Endothelial cell of coronary artery (primary cell): ENCODE measurements at places on chromosomes 16 and 17. TPM values are rescaled to one million over a fixed set of nuclear protein-coding genes. Genes with fewer than 3 reads are reported as not detected.

The KCNH6 gene
- total RNA-seq, result not detected in 2 replicates

The RANBP10 gene
- 4.6 and 5.6 TPM in 2 replicates for total RNA-seq

The TNFRSF17 gene
- total RNA-seq, result not detected in 2 replicates

The FKBP10 gene
- total RNA-seq, result 103 and 201 TPM in 2 replicates

The ASPA gene
- total RNA-seq, result 0.09 TPM in 1 of 2 replicates, not detected in the other

The POLR3K gene
- 7.0 and 10.3 TPM in 2 replicates for total RNA-seq

The SCRN2 gene
- total RNA-seq, result 20.7 and 27.9 TPM in 2 replicates

The TEPSIN gene
- total RNA-seq, result 10.2 and 17.9 TPM in 2 replicates

The CX3CL1 gene
- total RNA-seq, result 2.2 and 5.8 TPM in 2 replicates

The CNGB1 gene
- under 0.01 TPM in 1 of 2 replicates, not detected in the other for total RNA-seq

The ANKRD11 gene
- total RNA-seq, result 52.0 and 88.8 TPM in 2 replicates

The FBXW10 gene
- under 0.01 TPM in 1 of 2 replicates, not detected in the other for total RNA-seq

The PIK3R5 gene
- 0.09 TPM in 1 of 2 replicates, not detected in the other for total RNA-seq

The KRT12 gene
- total RNA-seq, result not detected in 2 replicates

The PDILT gene
- total RNA-seq, result not detected in 2 replicates

The MIF4GD gene
- total RNA-seq, result 7.6 and 9.5 TPM in 2 replicates

The TBC1D3E gene
- not detected in 2 replicates for total RNA-seq

The RPGRIP1L gene
- total RNA-seq, result 7.9 and 8.5 TPM in 2 replicates

The NLRC3 gene
- 0.66 and 1.9 TPM in 2 replicates for total RNA-seq

The TEX14 gene
- total RNA-seq, result under 0.01 and 0.19 TPM in 2 replicates

The MYH3 gene
- total RNA-seq, result 0.38 and 0.45 TPM in 2 replicates

The OMG gene
- 0.09 TPM in 1 of 2 replicates, not detected in the other for total RNA-seq

The ZNF267 gene
- 21.8 and 23.2 TPM in 2 replicates for total RNA-seq

The STARD3 gene
- total RNA-seq, result 20.1 and 26.4 TPM in 2 replicates

The FA2H gene
- not detected in 2 replicates for total RNA-seq

The CES5A gene
- total RNA-seq, result not detected in 2 replicates

The TIMP2 gene
- 31.5 and 56.5 TPM in 2 replicates for total RNA-seq

The TMEM204 gene
- total RNA-seq, result 19.4 and 26.6 TPM in 2 replicates

The TAC4 gene
- total RNA-seq, result not detected in 2 replicates

The NPIPB6 gene
- total RNA-seq, result 0.38 TPM in 1 of 2 replicates, not detected in the other

The ACSF2 gene
- total RNA-seq, result 13.8 and 17.3 TPM in 2 replicates

The NAGS gene
- 1.3 and 6.4 TPM in 2 replicates for total RNA-seq

The NRN1L gene
- not detected in 2 replicates for total RNA-seq

The AGRP gene
- total RNA-seq, result not detected in 2 replicates

The ABCA6 gene
- 11.1 and 33.5 TPM in 2 replicates for total RNA-seq

The C17orf67 gene
- 1.0 and 1.2 TPM in 2 replicates for total RNA-seq

The DHRS7C gene
- total RNA-seq, result not detected in 2 replicates

The DPEP3 gene
- not detected in 2 replicates for total RNA-seq

The SOCS1 gene
- total RNA-seq, result 0.54 and 1.3 TPM in 2 replicates
